NCI-H82 (cell line): ENCODE measurements at places on chromosomes 4 and X.

DNA sequence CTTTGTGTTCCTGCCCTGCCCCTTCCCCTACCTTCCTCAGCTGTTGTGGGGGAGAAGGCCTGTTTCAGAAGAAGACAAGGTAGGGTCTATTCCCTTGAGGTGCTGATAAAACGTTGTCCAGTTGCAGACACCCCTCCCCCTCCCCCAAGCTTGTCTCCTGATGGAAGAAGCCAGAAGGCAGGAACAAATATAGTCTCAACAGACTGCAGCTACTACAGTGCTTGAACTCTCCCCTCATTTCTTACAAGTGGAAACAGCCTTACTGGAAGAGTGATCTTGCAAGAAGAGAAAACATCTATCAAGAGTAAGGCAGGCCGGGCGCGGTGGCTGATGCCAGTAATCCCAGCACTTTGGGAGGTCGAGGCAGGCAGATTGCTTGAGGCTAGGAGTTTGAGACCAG, 11.0 kb upstream of the MAP7D3 start:
- no peak for DNase-seq

DNA sequence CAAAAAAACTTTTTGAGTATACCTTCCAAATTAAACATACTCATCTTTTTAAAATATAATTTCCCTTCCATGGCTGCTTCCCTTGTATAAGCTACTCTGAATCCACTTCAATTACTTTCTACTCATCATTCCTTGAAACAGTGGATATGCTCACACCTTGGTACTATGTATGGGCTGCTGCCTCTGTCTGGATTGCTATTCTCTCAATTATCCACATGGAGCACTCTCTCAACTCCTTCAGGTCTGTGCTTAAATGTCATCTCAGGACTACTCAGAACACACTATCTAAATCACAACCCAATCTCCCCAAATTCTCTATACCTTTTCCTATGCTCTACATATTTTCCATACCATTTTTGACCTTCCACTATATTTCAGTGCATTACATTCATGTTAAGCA, 898.9 kb upstream of the EPHA5 start:
- peak; percentile 2 for DNase-seq

GRCh38 chr4:144647095-144647561, 1.2 kb downstream of the HHIP start:
- peak; percentile 63 for DNase-seq

DNA sequence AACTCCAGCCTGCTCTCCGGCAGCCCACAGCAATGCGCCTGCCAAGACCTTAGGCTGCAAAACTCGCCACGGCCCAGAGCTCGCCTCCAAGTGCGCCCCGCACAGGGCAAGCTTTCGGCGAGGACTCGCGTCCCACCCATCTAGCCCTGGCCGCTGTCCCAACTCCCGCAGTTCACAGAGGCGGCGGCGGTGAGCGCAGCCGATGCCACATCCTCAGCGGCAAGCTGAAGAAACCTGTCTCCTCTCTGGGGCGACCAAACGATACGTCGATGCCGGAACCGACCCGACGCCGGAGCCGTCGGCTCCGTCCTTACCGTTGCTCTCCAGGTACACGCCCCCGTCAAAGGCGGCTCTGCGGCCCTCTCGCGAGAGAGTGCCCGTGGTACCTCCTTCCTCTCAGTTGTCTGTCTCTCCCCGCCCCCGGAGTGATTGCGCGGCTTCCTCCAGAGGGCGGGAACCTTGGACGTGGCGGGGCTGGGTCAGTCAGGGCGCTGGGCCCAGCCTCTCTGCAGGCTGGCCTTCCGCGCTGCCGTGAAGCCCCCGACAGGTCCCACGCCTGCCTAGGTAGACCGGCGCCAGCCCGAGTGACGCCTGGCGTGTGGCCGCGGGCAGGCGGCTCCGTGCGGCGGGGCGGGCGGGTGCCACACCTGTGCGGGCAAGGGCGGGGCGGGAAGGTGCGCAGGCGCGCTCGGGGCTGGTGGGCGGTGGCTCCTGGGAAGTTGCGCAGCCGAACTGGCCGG, 380 bp upstream of the RAB33B start:
- peak; percentile 96 for DNase-seq

GRCh38 chrX:9072281-9072680, 38.4 kb upstream of the FAM9B start:
- DNase-seq: no peak

DNA sequence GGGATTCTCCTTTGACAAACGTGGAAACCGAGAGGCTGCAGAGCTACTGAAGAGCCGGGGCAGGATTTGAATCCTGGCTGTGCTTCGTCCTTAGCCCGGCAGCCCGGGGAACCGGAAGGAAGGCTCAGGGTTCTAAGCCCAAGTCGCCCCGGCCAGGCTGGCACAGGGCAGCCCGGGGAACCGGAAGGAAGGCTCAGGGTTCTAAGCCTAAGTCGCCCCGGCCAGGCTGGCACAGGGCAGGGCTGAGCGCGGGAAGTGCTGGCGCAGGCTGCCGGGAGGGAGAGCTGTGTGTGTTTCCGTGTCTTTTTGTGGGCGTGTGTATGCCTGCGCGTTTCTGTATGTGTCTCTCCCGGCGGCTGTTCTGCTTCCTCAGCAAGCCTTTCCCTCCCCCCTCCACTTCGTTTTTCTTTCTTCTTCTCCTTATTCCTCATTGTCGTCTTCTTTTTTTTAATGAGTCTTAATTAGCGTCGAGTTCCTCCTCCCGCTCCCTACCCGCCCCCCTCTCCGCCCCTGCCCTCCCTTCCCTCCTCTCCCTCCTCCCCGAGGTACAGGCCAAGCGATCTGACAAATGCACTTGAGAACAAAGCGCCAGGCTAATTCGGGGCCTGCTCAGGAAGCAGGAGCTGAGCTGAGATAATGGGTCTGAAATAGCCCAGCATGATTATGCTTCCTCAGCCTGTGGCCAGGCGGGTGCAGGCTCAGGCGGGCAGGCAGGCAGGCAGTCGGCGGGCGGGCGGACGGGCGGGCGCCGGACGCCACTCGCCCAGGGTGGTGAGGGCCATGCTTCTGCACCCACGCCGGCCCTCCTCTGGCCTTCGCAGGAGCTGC, 65.9 kb downstream of the EFNB1 start:
- no peak for DNase-seq

GRCh38 chr4:44928785-44929184, 202.4 kb upstream of the GNPDA2 start:
- no peak for DNase-seq

DNA sequence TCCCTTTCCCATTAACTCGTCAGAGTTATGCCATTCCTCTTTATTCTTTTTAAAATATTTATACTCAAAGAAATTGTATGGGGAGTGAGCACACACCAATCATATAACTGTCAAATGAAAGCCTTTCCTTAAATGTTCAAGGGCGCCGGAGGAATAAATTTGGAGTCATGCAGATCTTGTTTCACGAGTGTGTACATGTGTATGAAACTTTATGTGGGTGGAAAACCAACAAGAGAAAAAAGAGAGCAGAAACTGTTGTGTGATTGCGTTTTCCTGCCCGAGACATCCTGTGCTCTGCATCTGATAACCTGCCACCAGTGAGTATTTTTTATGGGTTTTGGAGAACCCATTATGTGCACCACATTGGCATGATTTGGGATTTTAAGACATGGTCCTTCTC, 88.3 kb downstream of the FHDC1 start:
- DNase-seq: no peak

DNA sequence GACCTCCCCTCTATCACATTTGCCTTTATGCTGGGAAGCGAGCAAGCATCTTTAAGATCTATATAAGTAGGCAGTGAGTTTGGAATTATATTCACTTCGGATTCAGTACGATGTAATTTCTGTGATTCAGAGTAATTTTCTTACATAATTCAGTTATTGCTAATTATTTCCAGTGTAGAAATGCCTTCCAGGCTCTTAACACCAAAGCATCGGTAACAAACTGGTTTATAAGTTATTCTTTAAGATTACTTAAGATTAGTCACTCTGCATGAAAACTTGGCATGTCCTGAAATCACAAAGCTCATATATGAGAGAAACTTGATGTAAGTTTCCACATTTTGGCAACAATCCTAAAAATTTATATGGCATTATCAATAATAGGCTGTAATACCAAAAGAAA, 120.8 kb downstream of the ADAMTS3 start:
- no peak for DNase-seq

DNA sequence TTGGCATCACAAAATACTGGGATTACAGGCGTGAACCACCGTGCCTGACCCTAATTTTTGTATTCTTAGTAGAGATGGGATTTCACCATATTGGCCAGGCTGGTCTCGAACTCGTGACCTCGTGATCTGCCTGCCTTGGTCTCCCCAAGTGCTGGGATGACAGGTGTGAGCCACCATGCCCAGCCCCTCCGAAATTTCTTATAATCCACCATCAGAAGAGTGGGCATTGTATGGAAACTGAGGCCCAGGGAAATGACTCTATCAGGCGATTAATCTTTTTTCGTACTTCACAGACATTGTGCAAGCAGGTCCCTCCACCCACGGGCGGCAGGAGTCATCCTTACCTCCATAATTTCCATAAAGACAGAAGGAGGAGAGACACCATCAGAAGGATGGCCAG, 16.0 kb downstream of the CRLF2 start:
- DNase-seq: no peak

- no peak for DNase-seq
Observed at GRCh38 chrX:42732506-42732905, 45.5 kb downstream of the PPP1R2C start.

- no peak for DNase-seq
Observed at GRCh38 chr4:177281351-177281909, 28.2 kb upstream of the NEIL3 start.

GRCh38 chrX:72180539-72180938, 1.0 kb upstream of the PIN4 start:
- DNase-seq: peak; percentile 52

DNA sequence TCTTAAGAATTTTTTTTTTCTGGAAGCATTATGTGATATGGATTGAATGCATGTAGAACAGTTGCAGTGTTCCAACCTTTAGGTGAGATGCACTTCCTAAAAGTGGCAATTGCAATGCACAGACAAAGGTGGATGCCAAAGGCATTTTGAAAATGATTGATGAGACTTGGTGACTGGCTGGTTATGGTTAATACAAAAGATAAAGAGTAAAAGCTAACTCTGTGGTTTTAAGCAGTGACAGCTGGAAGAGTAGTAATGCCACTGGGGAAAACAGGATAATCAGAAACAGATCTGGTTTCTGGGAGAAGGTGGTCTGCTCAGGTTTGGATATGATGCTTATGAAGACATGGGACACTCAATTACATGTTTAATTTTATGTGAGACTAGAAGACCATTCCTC, 345.6 kb downstream of the RPA4 start:
- peak; percentile 75 for DNase-seq

DNA sequence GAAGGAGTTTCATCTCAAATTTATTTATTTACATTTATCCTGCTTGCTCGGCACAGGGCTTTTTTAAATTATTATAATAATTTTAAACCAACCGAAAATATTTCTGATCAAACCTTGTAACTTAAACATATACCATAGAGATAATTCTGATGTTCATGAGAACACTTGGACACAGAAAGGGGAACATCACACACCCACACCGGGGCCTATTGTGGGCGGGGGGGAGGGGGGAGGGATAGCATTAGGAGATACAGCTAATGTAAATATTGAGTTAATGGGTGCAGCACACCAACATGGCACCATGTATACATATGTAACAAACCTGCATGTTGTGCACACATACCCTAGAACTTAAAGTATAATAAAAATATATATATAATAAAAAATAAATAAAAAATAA, 2.9 kb downstream of the ANXA5 start:
- no peak for DNase-seq

DNA sequence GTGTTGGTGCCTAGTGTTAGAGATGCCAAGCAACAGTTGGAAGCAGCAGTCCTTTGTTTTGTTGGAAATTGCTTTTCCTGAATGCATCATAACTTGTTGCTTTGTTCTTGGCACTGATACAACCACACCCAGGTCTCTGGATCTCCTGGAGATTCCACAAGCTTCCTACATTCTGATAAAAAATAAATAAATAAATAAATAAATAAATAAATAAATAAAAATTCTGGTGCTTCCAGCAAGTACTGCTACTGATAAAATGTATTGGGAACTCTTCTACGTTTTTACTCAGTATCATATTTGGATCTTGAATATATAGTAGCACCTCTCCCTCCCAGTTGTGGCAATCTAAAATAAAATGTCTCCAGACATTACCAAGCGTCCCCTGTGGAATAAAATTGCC, 62.7 kb upstream of the GRID2 start:
- no peak for DNase-seq

- no peak for DNase-seq
Observed at GRCh38 chrX:110318664-110318968, 731 bp upstream of the AMMECR1 start.

DNA sequence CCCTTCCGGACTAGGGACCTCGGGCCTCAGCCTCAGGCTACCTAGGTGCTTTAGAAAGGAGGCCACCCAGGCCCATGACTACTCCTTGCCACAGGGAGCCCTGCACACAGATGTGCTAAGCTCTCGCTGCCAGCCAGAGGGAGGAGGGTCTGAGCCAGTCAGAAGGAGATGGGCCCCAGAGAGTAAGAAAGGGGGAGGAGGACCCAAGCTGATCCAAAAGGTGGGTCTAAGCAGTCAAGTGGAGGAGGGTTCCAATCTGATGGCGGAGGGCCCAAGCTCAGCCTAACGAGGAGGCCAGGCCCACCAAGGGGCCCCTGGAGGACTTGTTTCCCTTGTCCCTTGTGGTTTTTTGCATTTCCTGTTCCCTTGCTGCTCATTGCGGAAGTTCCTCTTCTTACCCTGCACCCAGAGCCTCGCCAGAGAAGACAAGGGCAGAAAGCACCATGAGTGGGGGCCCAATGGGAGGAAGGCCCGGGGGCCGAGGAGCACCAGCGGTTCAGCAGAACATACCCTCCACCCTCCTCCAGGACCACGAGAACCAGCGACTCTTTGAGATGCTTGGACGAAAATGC, at the start of gene WAS:
Gene WAS (plus strand): TSS at position 389 of the 572 bp plus-strand sequence. CDS start 55 bp downstream, at position 444.
- DNase-seq: no peak

GRCh38 chr4:92099861-92100260, 203.9 kb upstream of the GRID2 start:
- no peak for DNase-seq

DNA sequence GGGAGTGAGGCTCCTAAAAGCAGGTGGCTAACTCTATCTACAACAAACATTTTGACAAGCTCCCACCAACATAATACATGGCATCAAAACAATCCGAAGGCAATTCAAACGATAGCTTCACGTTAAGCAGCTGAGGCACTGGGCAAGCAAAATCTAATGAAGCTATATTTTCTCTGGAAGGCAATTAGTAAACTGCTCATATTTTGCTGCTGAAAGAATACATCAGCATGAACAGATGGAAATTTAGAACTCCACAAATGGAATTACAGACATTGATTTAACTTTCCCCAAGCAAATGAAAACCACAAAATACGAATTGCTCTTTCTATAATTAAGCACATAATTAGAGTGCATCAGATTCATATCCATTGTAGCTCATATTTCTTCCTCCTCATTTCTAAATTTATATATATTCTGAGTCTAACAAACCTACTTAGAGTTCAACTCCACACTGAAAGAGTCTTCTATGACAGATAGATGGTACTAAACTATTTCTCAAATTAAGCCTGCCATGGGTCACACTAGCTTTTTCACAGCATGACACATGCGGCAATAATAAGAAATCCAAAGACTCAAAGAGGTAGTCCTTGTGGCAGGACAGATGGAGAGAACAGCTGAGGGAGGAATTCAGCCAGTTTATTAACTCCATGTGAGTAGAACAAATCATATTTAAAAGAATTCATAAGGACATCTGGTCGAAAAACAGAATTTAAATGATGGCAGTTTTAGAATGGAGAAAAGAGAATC, 305.4 kb downstream of the MAPK10 start:
- peak; percentile 1 for DNase-seq
